NCI-H1417 treated with DMSO at 0.1 percent for 48 hours (cell line): ENCODE measurements at places on chromosomes 16 and 17.

DNA sequence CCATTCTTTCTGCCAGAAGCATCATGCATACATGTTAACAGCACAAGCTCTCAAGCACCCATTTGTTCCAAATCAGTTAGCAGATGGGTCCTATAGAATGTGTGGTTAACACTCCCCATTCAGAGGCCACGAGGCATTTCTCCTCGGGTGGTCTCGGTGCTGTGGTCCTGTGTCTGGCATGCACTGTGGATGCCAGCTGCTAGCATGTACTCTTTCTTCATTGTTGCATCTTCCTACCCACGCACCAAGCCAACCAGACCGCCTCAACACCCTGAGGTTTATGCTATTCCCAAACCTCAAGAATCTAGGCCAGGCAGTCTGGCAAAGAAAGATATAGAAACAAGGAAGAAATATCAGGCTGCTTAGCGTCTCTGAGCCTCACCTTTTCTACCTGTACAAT is 27.8 kb upstream of the MRTFB start:
- DNase-seq, result no peak

- no peak for DNase-seq
These were observed 85.1 kb downstream of the LITAF start for GRCh38 chr16:11501632-11502031.

DNA sequence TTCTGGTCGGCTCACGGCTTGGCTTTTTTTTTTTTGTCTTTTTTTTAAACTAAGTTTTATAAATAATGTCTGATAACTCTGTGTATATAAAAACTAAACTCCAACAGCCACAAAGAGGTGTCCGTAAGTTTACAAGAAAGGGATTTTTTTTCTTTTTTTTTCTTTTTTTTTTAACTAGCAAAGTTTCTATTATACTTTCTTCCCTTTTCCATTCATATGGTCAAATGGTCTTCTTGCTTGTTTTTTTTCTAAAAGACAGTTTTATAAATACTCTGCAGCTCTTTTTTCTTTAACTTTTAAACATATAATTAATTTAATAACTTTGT is 3.5 kb upstream of the SIRT7 start:
- no peak for DNase-seq

GRCh38 chr17:63426917-63427308 is 19.2 kb downstream of the CYB561 start:
- no peak for DNase-seq

- DNase-seq, result no peak
These were observed 18.6 kb downstream of the CDH16 start for GRCh38 chr16:66899945-66900710.

DNA sequence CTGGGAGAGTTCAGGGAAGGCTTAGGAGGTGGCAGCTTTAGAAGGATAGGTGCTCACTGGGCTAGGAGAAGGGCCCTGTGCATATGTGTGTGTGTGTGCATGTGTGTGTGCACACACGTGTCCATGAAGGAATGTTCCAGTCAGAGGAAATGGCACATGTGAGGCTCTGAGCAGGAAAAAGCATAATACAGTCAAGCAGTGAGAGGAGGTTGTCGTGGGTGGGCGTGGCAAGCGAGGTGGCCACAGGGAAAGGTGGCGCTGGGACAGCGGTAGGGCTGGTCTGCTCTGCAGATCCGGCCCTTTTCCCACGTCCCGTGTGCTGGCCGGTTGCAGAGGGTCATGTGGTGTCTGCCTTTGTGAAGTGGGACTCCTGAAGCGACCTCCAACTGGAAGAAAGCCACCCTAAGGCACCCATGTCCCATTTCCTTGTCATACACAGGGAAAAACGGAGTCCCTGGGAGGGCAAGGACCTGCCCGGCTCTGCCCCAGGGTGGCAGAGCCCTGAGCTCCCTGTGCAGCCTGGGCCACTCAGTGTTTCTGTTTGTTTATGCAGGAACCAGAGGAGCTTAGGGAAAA is 40.1 kb downstream of the NT5M start:
- no peak for DNase-seq

DNA sequence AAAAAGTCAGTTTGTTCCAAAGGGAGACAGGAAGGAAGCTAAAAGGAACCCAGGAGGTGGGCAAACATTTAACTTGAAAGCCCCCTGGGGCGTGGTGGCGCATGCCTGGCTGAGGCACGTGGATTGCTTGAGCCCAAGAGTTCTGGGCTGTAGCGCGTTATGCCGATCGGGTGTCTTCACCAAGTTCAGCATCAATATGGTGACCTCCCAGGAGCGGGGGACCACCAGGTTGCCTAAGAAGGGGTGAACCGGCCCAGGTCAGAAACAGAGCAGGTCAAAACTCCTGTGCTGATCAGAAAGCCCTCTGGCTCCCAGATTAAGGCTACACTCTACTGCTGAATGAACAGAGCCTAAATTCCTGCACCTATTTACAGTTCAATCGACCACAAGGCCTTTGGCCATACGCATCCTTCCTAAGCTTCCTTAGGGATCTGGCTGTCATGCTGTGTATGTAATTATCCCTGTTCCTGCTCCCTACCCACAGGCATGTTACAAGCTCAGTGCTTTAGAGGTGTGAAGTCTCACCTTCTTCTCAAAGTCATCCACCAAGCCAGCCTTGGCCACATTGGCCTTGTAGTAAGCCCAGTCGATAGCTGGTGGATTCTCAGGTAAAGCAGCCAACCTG is 5.0 kb downstream of the ATP5PD start:
- no peak for DNase-seq

DNA sequence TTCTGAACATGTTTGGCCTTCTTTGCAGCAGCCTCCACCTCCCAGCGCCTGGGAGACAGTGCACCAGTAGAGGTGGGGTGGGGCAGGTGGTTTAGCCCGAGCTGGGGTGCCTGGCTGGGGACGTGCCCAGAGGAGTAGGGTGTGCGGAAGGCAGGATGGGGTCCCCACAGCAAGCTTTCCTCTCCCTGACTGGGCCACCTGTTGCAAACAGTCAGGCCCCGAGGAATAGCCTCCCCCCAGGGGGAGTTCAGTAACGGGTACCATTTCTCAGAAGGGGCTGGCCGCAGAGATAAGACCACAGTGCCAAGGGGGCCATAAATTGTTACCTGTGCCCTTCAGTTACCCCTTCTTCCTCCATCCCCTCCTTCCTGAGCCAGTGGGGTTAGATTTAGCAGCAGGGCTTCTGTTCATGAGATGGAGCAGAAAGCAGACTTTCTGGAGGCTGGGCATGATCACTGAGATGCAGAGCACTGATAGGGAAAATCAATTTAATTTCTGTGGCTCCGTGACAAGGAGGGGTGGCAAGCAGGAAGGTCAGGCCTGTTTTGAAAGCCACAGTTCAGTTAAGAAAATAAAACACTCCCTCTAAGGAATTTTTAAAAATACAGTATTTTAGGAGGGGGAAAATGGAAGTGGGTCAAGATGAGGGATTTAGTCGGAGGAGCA is 181.9 kb downstream of the MSI2 start:
- DNase-seq, result no peak

DNA sequence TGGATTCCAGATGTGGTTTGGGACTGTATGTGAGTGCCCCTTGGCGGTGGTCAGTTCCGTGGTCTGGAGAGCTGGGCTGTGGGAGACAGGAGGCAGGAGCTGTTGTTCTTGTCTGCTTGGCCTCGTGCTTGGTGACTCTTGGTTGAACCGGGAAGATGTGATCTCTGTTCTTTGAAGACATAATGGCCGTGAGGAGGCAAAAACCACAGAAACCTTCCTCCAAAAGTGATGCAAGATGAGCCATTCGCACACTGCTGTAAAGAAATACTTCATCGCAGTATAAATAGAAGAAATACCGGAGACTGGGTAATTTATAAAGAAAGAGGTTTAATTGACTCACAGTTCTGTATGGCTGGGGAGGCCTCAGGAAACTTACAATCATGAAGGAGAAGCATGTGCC is 128.8 kb downstream of the RAP1GAP2 start:
- no peak for DNase-seq

DNA sequence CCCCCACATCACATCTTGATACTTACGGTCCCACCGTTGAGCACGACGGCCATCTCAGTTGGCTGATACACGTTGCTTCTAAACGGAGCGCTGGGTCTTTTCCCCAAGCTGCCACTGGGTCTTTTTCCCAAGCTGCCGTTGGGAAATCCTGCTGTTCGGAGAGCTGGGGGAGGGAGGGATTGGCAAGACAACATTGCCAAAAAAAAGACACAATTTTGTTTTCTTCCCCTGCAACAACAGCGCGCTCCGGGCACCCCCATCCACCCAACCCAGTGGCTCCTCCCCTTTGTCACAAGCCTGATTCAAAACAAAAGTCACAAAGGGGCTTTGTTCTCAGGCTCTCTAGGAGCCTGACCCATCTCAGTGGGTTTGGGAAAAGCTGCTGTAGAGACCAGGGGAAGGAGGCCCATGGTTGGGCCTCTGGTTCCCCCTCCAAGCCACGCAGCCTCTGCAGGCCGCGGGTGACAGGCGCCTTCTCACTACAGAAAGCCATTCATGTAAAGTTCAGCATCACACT is 22.8 kb downstream of the GPRC5B start:
- no peak for DNase-seq

DNA sequence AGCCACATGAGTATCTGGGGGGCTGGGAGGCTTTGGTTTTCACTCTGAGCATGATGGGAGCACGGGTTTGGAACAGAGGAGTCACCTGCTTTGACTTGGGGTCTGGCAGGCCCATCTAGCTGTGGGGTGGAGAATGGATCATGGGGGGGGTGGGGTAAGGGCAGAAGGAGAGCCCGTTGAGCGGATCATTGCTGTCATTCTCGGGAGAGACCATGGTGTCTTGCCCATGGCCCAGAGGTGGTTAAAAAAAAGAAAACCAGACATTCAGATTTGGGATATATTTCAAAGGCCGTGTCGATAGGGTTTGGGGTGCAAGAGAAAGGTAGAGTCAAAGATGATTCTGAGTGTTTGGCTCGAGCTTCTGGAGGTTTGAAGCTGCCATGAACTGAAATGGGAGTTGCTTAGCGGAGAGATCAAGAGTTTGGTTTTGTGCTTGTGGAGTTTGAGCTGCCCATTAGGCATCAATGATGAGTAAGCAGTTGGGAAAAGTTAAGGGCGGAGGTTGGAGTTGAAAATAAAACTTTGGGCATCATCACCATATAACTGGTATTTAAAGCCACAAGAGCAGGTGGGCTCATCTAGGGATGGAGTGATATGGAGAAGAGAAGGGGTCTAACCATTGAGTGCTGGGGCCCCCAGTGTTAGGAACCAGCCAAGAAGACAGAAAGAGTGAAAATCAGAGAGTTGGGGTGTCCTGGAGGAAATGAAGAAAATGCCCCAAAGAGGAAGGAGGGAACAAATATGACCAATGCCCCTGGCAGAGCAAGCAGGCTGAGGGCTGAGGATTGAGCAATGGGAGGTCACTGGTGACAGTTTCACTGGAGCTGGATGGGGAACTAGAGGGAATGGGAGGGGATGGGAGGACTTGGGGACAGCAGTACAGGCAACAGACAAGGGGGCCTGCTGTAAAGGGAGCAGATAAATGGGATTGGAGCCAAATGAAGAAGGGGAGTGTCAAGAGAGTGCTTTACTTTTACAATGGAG is 1.9 kb downstream of the NOD2 start:
- no peak for DNase-seq

DNA sequence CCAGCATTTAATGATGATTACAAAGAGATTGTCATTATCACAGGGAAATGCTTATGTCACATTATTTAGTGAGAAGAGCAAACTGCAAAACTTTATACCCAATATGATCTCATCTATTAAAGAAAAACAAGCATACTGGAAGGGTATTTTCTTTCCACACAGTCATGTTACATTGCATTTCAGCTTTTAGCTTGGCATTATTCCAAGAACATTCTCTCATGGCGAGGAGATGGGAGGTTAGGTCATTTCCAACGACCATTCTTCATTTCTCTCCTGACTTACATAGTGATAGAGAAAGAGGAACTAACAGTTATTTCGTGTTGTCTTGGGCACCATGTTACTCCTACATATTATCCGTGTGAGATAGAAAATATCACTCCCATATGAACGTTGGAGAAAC is 309.4 kb upstream of the XYLT1 start:
- no peak for DNase-seq

DNA sequence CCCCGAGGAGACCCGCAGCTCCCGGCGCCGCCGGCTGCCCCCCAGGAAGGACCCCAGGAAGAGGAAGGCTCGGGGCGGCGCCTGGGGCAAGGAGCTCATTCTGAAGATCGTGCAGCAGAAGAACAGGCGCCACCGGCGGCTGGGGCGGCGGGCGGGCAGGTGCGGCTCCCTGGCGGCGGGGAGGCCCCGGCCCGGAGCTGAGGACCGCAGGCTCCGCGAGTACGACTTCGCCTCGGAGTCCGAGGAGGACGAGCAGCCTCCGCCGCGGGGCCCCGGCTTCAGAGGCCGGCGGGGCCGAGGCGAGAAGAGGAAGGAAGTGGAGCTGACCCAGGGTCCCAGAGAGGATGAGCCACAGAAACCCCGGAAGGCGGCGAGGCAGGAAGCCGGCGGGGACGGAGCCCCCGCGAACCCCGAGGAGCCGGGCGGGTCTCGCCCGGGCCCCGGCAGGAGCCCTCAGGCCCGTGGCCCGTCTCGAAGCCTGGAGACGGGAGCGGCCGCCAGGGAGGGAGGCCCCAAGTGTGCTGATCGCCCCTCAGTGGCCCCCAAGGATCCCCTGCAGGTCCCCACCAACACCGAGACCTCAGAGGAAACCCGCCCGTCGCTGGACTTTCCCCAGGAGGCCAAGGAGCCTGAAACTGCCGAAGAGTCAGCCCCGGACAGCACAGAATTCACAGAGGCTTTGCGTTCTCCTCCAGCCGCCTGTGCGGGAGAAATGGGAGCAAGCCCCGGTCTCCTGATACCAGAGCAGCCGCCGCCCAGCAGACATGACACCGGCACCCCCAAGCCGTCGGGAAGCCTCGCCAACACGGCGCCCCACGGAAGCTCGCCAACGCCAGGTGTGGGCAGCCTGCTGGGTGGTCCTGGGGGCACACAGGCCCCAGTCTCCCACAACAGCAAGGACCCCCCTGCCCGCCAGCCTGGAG is 22.3 kb upstream of the ZFPM1 start:
- no peak for DNase-seq

DNA sequence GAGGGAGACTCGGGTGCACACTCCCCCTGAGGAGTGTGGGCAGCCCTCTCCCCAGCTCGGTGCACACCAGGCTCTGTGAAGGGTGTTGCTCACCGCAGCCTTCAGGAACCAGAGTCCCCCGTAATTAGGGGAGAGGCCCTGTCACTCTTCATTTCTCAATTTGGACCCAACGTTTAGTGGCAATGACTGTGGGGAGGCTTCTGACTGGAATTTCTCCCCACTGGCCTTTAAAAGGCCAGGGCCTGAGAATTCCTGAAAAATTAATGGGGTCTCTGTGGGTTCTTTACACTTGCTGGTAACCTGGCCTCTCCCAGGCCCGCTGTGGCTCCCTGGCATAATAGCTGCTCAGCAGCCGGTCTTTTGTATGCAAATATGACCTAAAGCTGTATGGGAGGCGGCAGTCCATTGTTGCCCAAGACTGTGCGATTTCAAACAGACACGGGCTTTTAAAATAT is 209.7 kb downstream of the MSI2 start:
- DNase-seq, result no peak
